ENCODE measurements at places on chromosomes 13 and 19.

GRCh38 chr13:48571126-48571913 is 38.4 kb upstream of the RCBTB2 start:
- DNase-seq = no peak

- no peak for DNase-seq
These were observed 9.8 kb upstream of the LGALS16 start for GRCh38 chr19:39645800-39646411.

- no peak for DNase-seq
These were observed 3.4 kb upstream of the TGFB1 start for GRCh38 chr19:41356984-41357739.

- DNase-seq = no peak
These were observed 193.2 kb upstream of the RFC3 start for GRCh38 chr13:33624740-33625139.

GRCh38 chr19:7970716-7971448 is 27.4 kb upstream of the TIMM44 start:
- no peak for DNase-seq

DNA sequence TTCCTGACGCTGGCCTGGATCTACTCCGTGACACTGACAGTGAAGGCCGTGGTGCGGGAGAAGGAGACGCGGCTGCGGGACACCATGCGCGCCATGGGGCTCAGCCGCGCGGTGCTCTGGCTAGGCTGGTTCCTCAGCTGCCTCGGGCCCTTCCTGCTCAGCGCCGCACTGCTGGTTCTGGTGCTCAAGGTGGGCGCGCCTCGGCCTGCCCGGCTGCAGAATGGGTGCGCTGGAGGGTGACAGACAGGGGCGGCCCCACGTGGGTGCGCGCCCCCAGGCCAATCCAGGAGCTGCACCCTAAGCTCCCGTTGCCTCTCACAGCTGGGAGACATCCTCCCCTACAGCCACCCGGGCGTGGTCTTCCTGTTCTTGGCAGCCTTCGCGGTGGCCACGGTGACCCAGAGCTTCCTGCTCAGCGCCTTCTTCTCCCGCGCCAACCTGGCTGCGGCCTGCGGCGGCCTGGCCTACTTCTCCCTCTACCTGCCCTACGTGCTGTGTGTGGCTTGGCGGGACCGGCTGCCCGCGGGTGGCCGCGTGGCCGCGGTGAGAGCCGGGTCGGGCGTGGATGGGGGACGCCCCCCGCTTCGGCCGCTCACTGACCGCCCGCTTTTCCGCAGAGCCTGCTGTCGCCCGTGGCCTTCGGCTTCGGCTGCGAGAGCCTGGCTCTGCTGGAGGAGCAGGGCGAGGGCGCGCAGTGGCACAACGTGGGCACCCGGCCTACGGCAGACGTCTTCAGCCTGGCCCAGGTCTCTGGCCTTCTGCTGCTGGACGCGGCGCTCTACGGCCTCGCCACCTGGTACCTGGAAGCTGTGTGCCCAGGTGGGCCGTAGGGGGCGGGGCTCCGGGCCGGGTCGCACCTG is 7.2 kb downstream of the ABCA7 start:
- DNase-seq = no peak

Data from activated naive CD4-positive, alpha-beta T cell (primary cell).